Thyroid gland (tissue), 4 donors: ENCODE measurements at places on chromosomes 7 and 10. TPM values are rescaled to one million over a fixed set of nuclear protein-coding genes. Genes with fewer than 3 reads are reported as not detected.

GRCh38 chr7:47816647-47817046, 131.6 kb downstream of the PKD1L1 start:
- H3K4me1 ChIP-seq, result no peaks in the 10 kb centered on the region
- no peaks in the 10 kb centered on the region for H3K36me3 ChIP-seq
- no peak for DNase-seq
- no peak overlapping the region for H3K4me3 ChIP-seq

- no peak for DNase-seq
- no peaks in the 10 kb centered on the region for H3K4me1 ChIP-seq
- H3K4me3 ChIP-seq, result no peak overlapping the region
- no peaks in the 10 kb centered on the region for H3K27me3 ChIP-seq
- H3K27ac ChIP-seq, result peak overlapping the region; percentile 45
These were observed 31.1 kb downstream of the RAMP3 start for GRCh38 chr7:45188736-45189135.

DNA sequence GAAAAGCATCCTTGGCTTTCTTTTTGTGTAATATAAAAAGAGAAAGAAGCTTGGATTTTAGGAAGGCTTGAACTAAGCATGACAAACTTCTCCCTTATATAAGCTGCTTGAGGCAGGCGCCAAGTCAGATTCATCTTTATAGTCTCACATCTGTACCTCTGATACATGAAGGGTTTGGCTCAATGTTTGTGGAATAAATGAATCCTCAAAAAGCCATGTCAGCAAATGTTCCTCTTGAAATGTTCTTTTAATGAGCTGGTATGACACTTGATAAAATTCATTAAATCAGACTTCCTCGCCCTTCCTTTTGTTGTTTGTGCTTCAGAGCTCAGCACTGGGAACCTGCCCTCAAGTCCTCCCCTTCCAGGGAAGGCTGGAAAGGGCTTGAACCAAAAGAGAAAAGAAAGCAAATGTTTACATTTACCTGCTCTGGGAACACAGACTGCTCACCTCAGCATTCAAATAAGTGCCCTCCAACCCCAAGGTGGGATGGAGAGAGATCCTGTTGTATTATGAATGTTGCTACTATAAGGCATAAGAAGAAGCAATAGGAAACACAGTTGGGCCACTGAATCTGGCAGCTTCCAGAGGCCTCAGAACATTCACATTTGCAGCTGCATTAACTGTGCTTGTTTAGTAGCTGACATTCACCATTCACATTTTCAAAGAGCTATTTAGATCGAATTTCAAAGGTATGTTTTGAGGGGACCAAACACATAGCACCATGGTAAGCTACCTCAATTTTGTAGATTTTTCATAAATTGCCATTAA, 212.6 kb downstream of the CACNA2D1 start:
- no peak for DNase-seq
- no peaks in the 10 kb centered on the region for H3K27me3 ChIP-seq
- no peaks in the 10 kb centered on the region for H3K36me3 ChIP-seq
- no peaks in the 10 kb centered on the region for H3K4me1 ChIP-seq
- no peak overlapping the region for H3K27ac ChIP-seq
- no peak overlapping the region for H3K4me3 ChIP-seq

GRCh38 chr10:21069278-21069677, 172.2 kb upstream of the NEBL start:
- no peak overlapping the region for H3K4me3 ChIP-seq
- H3K27ac ChIP-seq, result peak overlapping the region; percentile 24
- H3K4me1 ChIP-seq, result peaks cover 16% of the 10 kb centered on the region
- H3K27me3 ChIP-seq, result no peaks in the 10 kb centered on the region
- H3K36me3 ChIP-seq, result no peaks in the 10 kb centered on the region

GRCh38 chr10:29379208-29379607, 90.3 kb downstream of the LYZL1 start:
- no peak overlapping the region for H3K27ac ChIP-seq
- no peaks in the 10 kb centered on the region for H3K27me3 ChIP-seq
- no peaks in the 10 kb centered on the region for H3K36me3 ChIP-seq
- H3K4me1 ChIP-seq, result no peaks in the 10 kb centered on the region
- DNase-seq, result no peak
- H3K4me3 ChIP-seq, result no peak overlapping the region

GRCh38 chr7:120272701-120273475, at the start of gene KCND2:
KCND2 (plus strand) TSS chr7:120273175.
- H3K27ac ChIP-seq, result no peak within 1 kb of the TSS
- no peak for DNase-seq
- no peaks in the 10 kb centered on the region for H3K36me3 ChIP-seq
- H3K27me3 ChIP-seq, result no peaks in the 10 kb centered on the region
- no peaks in the 10 kb centered on the region for H3K4me1 ChIP-seq

DNA sequence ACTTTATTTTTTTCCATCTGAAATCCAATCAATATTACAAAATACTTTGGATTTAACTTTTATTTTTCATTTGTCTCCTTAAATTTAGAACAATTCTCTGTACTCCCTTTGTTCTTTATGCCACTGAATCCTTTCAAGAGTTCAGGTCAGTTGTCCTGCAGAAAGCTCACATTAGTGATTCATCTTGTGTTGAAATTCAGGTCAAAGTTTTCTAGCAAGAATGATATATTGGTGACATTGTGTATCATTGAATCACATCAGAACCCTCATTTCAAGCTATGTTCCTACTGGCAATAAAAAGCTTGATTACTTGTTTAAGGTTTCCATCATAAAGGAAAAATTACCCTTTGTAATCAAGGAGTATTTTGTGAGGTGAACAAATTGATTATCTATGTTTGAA, 378.8 kb upstream of the STEAP1 start:
- H3K27ac ChIP-seq, result no peak overlapping the region
- no peaks in the 10 kb centered on the region for H3K4me1 ChIP-seq
- no peak overlapping the region for H3K4me3 ChIP-seq
- no peaks in the 10 kb centered on the region for H3K27me3 ChIP-seq
- H3K36me3 ChIP-seq, result no peaks in the 10 kb centered on the region

DNA sequence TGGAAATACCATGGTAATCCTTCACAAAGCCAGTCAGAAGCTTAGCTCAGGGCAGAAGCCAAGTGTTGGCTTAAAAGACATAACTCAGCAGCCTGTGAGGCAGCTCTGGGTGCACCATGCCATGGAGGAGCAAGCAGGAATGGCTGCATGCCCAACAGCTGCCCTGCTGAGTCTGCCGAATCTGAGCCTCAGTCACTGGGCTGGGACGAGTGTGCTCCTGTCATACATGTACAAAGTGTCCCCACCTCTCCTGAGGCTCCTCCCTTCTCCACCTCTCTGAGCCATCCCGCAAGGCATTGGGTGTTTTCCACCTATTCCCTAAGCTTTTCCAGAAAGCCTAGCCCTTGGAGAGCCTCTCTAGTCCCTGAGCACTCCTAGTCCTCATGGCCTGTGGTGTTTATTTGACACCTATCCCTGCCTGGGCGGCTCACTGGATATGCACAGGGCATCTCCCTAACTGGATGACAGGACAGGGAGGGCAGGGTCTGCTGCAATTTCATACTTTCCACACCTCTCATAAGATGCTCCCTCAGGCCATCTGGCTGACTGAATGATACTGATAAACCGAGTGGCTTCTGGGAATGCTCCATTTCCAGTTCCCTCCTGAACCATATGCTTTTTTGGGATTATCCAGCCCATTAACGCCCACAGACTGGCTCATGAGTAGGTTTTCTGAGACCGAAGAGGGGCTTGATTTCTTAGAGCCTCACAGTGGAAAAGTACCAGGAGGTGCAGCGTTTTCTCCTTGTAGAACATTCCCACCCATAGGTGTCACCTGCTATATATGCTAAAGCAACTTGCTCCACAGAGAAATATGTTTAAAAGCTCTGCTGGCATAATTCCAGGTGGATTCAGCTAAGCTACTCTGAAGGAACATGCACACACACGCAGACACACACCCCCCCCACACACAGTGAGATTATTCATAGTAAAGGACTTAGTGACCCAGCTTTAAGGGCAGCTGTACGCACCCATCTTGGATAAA, 199.3 kb downstream of the SNX10 start:
- no peak overlapping the region for H3K4me3 ChIP-seq
- DNase-seq, result peak; percentile 68
- H3K27me3 ChIP-seq, result no peaks in the 10 kb centered on the region
- no peaks in the 10 kb centered on the region for H3K4me1 ChIP-seq
- H3K27ac ChIP-seq, result no peak overlapping the region

DNA sequence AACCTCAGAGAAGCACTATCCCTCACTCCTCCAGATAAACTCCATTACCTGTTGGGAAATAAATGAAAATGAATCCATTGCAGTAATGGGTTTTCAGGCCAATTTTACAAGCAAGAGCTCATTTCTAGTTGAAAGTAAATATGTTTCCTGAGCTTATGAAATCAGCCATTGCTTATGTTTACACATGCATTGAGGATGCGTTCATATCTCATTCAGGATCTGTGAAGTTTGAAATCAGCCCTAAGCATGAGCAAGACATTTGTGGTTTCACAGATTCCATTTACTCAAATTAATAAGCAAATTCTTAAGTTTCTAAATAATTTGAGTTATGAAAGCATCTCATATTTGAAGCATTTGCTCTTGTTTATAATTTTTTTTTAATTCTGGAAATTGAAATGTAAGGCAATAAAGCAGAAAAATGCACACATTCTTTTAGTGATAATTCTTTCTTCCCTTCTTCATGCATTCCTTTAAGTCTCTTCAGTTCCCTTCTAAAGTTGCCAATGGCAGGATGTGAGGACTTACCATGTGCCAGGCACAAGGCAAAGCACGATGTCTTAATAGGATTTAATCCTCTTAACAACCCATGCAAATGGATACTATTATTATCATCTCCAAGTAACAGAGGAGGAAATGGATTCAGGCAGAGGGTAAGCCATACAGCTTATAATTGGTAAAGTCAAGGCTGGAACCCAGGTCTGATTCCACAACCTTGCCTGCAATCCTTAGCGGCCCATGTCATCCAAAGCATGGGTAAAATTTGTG, 35.0 kb upstream of the CTTNBP2 start:
- H3K4me3 ChIP-seq, result no peak overlapping the region
- DNase-seq, result no peak
- no peak overlapping the region for H3K27ac ChIP-seq
- no peaks in the 10 kb centered on the region for H3K36me3 ChIP-seq
- no peaks in the 10 kb centered on the region for H3K27me3 ChIP-seq
- H3K4me1 ChIP-seq, result no peaks in the 10 kb centered on the region

DNA sequence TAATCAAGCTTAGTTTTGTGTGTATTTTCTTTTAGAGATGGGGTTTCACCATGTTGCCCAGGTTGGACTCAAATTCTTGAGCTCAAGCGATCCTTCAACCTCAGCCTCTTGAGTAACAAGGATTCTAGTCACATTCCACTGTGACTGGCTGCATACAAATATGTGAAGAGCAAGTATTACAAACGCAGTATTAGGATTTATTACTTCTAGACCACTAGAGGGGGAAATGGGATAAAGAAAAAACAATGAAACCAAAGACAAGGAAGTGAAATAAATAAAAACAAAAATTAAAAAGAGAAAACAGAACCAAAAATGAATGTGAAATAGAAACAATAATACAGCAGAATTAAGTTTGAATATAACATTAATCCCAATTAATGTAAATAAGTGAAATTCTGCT, 308.7 kb downstream of the ANKRD30A start:
- no peaks in the 10 kb centered on the region for H3K36me3 ChIP-seq
- no peaks in the 10 kb centered on the region for H3K27me3 ChIP-seq

DNA sequence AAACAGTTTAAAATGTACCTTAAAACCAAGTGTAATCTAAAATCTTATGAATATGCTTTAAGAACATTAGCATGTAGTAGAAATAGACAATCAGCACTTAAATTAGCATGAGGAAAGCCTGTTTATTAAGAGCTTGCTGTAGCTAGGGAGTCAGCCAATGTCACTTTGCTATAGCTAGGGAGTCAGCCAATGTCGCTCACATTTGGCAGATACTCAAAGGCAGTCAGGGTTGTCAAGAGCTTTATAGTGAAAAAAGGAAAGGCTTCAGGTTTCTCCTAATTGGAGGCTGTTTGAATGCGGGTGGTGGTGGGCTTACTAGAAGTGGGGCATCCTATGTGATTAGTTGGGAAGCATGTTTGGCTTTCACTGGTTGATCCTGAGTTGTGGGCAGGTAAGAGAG, 226.2 kb upstream of the DGKB start:
- H3K4me3 ChIP-seq, result no peak overlapping the region
- no peaks in the 10 kb centered on the region for H3K4me1 ChIP-seq
- H3K27me3 ChIP-seq, result no peaks in the 10 kb centered on the region

DNA sequence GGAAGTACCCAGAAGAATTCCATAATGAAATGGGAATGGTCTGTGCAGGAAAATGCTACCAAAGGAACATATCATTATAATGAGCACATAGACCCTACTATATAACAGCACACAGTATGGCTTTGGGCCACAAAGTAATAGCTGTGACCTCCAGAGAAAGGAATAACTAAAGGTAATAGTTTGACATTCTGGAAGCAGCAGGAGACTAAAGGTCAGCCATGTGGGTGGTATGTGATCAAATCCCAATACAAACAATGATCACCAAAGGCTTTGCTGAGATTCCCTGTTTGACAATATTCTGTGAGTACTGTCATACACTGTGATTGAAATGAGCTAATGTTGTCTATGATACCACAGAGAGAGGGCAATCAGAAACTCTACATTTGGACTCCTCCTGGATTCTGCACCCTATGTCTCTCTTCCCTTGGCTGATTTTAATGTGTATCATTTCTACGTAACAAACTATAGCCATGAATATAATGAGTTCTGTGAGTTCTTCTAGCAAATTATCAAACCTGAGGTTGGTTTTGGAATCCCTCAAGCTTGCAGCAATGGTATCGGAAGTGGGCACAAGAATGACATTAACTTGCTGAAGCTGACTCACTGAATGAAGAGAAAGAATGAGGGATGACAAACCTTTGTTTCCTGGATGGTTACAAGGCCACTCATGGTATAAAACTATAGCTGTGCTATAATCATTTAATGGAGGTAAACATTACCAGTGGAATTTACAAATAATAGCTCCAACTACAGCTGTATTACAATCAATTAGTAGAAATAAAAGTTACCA, 99.6 kb downstream of the JMJD1C start:
- no peaks in the 10 kb centered on the region for H3K27me3 ChIP-seq
- H3K4me3 ChIP-seq, result no peak overlapping the region
- DNase-seq, result no peak
- H3K36me3 ChIP-seq, result no peaks in the 10 kb centered on the region
- H3K4me1 ChIP-seq, result no peaks in the 10 kb centered on the region

CYP2C18 gene
- not detected for total RNA-seq

FOXI2 gene
- total RNA-seq, result 0.15 TPM

PON3 gene
- 6.1 TPM for total RNA-seq

FOXP2 gene
- total RNA-seq, result 27.9 TPM
